Thoracic aorta endothelial cell (primary cell): ENCODE measurements at places on chromosomes 2 and 18. TPM values are rescaled to one million over a fixed set of nuclear protein-coding genes. Genes with fewer than 3 reads are reported as not detected.

Gene AQP4
- not detected in 2 replicates for total RNA-seq

Gene CFAP65
- total RNA-seq: not detected in 2 replicates

Gene PROKR1
- under 0.01 TPM in 1 of 2 replicates, not detected in the other for total RNA-seq

Gene KATNAL2
- 1.2 and 3.0 TPM in 2 replicates for total RNA-seq

Gene LDAH
- 22.1 and 34.0 TPM in 2 replicates for total RNA-seq
